HT1080 (cell line): ENCODE measurements at places on chromosomes 4 and X.
A peak's percentile ranks its signal among the peaks of the same experiment; 100 is the strongest.

DNA sequence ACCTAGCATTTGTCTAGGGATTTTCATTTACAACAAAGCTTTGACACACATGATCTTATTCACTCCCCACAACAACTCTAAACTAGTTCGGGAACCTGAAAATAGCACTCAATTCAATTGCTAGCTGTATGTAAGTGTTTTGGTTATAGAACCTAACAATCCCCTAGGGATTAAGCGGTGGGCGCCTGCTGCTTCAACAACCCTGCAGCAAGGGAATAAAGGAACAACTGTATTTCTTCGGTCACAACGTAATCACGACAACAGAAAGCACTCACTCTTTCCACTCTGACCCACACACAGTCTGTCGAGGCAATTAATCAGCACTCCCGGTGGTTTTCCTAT is 674 bp upstream of the DIAPH2 start:
- DNase-seq = no peak

DNA sequence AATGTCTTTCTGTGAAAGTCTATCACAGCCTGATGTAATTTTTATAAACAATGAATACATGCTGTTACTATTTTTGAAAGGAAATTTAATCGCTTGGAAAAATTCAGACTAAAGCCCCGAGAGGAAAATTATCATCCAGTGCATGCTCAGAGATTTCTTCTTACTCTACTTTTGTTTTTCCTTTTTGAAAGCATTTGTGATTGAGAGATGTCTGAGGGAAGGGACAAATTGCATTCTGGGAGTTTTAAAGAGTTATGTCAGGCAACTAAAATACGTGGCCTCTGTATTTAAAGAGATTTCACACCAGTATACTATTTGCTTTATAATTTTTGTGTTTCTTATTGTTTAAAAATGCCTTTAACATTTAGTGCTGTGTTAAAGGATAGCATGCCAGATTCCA is 1.4 kb upstream of the ZFX start:
- DNase-seq = no peak

DNA sequence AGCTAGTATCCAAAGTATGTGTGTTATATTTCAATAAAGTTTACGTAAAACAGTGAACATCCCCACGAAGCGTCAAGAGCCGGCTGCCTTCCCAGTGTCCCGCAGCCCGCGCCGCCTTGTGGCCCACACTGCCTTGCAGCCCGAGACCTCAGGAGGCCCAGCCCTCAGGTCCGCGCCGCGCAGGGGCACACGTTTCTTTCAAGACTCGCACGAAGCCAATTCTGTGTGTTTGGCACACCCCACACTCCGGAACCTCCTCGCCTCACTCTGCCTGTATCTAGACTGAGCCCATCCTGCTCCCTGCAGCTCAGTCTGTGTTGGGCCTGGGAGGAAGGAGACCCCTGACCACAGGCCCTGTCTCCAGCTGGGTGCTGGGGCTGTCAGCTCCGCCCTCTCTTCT is 5.8 kb downstream of the LRPAP1 start:
- no peak for DNase-seq

DNA sequence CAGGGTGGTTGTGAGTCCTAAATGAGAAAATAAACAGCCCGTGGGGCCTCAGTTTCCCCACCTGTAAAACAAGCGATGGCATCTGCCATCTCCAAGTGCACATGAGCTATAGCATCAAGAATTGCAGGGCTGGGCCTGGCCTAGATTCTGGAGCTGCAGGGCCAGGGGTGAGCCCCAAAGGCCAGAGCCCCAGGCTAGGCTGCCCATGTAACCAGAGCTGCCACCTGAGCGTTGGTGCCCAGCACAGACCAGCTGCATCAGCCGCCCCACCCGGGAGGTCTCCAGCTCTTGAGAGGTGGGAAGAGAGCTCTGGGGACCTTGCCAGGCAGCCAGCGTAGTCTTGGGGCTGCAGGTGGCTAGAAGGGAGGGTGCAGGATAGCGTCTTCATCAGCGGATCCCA is 27.0 kb upstream of the GPR78 start:
- no peak for DNase-seq

- peak; percentile 34 for DNase-seq
These were observed 72.6 kb downstream of the DMD start for GRCh38 chrX:33138677-33139249.

GRCh38 chr4:81595798-81596610 is 124.3 kb upstream of the RASGEF1B start:
- no peak for DNase-seq

- peak; percentile 52 for DNase-seq
These were observed 4.1 kb upstream of the FAM200B start for GRCh38 chr4:15677507-15677988.

- DNase-seq = peak; percentile 94
These were observed 12.2 kb downstream of the ARHGEF6 start for GRCh38 chrX:136768469-136769084.

GRCh38 chrX:72269671-72270251 is 7.3 kb downstream of the RPS4X start:
- peak; percentile 89 for DNase-seq

- DNase-seq = no peak
These were observed 1072.8 kb downstream of the PDHA2 start for GRCh38 chr4:96912716-96913115.

DNA sequence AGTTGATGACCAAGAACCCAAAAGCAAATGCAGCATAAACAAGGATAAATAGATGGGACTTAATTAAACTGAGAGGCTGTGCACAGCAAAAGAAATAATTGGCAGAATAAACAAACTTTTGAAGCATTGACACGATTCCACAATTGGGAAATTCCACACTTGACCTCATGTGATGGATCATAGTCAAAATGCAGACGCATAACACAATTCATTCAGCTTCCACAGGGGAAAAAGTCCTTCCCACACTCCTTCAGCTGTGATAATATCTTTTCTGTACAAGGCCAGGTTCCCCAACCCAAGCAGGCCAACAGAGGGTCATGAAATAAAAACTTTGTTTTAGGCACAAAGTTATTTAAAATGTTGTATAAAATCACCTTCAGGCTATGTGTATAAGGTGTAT is 66.6 kb upstream of the SLIT2 start:
- DNase-seq = no peak

GRCh38 chrX:1486749-1487361 is 34.1 kb upstream of the ASMTL start:
- peak; percentile 27 for DNase-seq

DNA sequence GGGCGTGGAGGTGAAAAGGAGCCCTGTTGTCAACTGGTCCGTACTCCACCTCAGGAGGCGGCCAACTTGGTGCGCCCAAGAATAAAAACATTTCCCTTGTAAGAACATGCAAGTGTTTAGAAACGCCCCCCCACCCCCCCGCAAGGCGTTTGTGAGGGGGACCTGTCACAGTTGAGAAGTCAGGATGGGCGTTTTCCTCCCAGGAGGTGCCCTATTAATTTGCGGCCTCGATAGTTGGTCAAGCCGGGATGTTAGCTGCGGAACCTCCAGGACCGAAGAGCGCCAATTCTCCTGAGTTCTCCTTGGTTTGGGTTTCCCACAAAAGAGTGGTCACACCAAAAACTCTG is 651 bp upstream of the SAP30 start:
- DNase-seq = no peak

- DNase-seq = peak; percentile 57
These were observed 304.5 kb downstream of the CBLL2 start for GRCh38 chrX:22577181-22577580.

GRCh38 chrX:16022580-16023200 is 100.7 kb upstream of the GRPR start:
- DNase-seq = peak; percentile 79

DNA sequence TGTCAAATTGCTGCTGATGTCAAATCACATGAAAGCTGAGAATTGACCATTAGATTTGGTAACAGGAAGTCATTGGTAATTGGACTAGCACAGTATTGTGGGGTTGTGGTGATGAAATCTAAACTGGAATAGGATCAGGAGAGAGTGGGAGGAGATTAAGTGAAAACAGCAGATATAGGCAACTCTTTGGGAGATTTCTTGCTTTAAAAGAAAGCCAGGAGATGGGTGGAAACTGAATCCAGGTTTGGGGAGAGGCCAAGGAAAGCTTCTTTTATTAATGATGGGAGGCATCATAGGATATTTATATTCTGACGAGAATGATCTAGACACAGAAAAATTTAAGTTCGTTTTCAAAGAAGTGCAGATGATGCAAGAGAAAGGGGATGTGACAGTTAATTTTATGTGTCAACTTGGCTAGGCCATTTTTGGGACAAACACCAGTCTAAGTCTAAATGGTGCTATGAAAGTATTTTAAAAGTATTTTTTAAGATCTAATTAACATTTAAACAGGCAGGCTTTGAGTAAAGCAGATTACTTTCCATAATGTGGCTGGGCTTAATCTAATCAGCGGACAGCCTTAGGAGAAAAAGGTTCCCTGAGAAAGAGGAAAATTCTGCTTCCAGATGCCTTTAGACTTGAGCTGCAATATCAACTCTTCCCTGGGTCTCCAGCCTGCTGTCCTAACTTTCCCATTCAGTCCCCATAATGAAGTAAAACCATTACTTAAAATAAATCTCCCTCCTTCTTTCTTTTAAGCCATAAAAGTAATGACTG is 24.7 kb downstream of the SEC24D start:
- no peak for DNase-seq

GRCh38 chr4:100093091-100093866 is 97.0 kb downstream of the DDIT4L start:
- DNase-seq = peak; percentile 85

DNA sequence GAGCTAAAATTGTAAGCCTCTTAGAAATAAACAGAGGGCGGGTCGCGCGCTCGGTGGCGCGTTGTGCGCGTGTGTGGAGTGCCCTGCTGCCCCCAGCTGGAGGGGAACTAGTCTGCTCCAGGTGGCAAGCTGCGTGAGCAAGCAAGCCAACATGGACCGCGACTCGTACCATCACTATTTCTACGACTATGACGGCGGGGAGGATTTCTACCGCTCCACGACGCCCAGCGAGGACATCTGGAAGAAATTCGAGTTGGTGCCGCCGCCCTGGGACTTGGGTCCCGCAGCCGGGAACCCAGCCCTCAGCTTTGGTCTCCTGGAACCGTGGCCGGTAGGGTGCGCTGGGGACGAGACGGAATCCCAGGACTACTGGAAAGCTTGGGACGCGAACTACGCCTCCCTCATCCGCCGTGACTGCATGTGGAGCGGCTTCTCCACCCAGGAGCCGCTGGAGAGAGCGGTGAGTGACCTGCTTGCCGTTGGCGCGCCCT is 66.1 kb downstream of the DNAAF6 start:
- no peak for DNase-seq

DNA sequence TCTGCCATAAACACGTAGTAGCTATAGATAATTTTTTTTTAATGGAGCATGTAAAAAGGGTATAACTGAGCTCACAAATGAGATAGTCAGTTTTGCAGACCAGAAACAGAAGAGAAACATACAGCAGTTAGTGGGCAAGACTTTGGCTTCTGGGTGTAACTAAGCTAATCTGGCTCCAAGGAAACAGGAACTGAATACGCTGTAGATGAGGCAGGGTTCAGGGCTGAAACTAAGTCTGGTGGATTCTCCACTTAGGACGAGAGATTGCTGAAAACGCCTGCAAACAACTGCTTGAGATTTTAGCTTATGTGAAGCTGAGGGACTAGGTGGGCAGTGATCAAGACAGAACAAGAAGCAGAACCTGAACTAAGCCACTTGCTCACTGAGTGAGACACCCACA is 91.7 kb downstream of the SMIM20 start:
- DNase-seq = no peak

- no peak for DNase-seq
These were observed 46.3 kb upstream of the HUWE1 start for GRCh38 chrX:53732797-53733196.

GRCh38 chr4:188992706-188993105 is 853.5 kb downstream of the TRIML1 start:
- DNase-seq = no peak

- DNase-seq = no peak
These were observed 525 bp upstream of the CISD2 start for GRCh38 chr4:102868153-102868780.

DNA sequence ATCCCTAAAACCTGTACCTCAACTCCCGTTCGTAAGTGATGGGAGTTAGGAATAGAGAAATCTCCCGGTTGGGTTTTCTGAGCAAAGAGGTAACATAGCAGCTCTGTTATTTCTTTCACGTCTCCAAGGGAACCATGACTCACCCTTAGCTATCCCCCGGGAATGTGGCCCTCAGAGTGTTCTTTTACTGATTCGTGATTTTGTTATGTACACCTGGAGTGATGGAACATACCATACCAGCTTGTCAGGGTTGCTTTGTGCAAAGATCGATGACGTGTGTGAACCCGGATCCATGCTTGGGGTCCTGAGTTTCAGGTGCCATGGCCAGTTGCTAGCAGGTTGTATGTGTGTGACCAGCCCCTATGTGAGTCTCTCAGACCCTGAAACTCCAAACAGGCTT is 52.6 kb downstream of the HPRT1 start:
- DNase-seq = peak; percentile 83

DNA sequence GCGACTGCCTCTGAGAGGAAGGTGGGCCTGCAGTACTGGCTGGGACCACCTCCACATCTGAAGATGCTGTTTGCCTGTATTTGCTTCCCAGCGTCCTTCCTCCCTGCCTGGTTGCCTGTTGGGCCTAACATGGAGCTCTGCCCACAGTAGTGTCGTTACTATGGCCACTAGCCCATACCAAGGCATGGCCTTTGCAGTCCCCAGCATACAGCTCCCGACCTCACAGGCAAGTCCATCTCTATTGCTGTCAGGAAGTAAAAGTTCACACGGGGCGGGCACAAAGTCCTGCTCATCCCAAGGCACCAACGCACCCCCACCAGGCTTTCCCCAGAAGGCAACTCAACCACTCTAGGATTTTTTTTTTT is 71.6 kb downstream of the MAML3 start:
- no peak for DNase-seq

- no peak for DNase-seq
These were observed 442.8 kb upstream of the ZFP42 start for GRCh38 chr4:187552781-187553180.

DNA sequence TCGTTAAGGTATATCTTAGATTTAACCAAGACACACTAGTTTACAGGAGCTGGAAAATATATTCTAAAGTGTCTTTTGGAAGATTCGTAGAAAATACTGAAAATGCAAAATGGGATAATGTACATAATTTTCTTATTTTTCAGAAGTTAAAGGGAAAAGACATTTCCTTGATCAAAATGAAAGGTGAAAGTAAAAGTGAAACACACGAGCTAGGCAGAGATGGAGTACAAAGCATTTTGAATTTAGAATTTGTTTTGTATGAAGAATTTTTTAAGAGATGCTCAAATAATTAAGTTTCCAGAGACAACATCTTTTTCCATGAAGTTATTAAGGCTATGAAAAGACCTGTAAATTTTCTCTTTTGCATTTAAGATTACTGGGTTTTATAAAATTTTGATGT is 2192.6 kb upstream of the AGA start:
- no peak for DNase-seq

DNA sequence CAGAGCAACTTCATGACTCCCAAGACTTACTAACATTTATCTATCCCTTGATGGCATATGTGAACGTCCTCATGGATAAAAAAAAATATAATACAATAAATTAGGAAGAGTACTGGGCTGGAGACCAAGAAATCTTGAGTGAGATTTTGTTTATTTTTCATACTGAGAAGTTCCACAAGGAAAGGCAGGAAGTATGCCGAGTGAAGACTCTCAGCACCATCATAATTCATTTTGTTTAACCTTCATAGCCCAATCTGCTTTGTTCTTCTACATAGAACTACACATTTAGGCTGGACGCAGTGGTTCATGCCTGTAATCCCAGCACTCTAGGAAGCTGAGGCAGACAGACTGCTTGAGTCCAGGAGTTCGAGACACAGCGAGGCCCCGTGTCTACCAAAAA is 198.3 kb downstream of the NSUN7 start:
- no peak for DNase-seq

GRCh38 chr4:141620715-141621114 is 15.7 kb upstream of the IL15 start:
- no peak for DNase-seq
